Thyroid gland (tissue), 4 donors: ENCODE measurements at places on chromosomes 2 and 18. TPM values are rescaled to one million over a fixed set of nuclear protein-coding genes. Genes with fewer than 3 reads are reported as not detected.

CTNNA2 gene
- 0.13 TPM for total RNA-seq

- no peak for DNase-seq
- no peak overlapping the region for H3K4me3 ChIP-seq
- no peak overlapping the region for H3K27ac ChIP-seq
- H3K27me3 ChIP-seq: no peaks in the 10 kb centered on the region
Observed at GRCh38 chr2:120887320-120887697, 151.6 kb downstream of the GLI2 start.

- H3K27ac ChIP-seq: no peak overlapping the region
- no peak for DNase-seq
- no peak overlapping the region for H3K4me3 ChIP-seq
- H3K4me1 ChIP-seq: peaks cover 25% of the 10 kb centered on the region
Observed at GRCh38 chr2:80429251-80429650, 124.7 kb upstream of the LRRTM1 start.

DNA sequence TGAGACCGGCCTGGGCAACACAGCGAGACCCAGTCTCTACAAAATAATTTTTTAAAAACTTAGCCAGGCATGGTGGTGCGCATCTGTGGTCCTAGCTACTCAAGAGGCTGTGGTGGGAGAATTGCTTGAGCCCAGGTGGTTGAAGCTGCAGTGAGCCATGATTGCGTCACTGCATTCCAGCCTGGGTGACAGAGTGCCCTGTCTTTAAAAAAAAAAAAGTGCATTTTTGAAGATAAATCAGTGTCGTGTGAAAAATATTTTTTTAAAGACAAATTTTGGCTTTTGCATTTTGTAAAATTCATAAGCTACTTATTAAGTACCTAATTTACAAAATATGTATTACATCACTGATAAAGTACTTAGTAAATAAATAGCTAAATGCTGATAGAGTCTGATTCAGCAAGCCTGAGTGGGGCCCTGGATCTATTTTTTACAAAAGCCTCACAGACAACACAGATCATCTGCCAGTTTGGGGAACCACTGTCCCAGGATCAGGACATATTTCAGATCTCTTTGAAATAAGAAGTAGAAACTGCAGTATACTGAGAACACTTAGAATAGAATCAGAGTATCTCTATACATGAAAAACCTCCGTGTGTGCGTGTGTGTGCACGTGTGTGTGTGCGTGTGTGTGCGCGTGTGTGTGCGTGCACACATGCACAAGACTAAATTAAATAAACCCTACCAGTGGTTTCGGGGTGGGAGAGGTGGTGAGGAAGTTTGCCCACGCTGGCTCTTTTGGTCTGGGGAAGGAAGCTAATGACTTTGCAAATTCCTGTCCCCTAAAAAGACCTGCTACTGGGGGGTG lies 61.6 kb downstream of the AAK1 start:
- no peaks in the 10 kb centered on the region for H3K27me3 ChIP-seq
- DNase-seq: peak; percentile 84
- H3K4me1 ChIP-seq: peaks cover 71% of the 10 kb centered on the region
- no peaks in the 10 kb centered on the region for H3K36me3 ChIP-seq

DNA sequence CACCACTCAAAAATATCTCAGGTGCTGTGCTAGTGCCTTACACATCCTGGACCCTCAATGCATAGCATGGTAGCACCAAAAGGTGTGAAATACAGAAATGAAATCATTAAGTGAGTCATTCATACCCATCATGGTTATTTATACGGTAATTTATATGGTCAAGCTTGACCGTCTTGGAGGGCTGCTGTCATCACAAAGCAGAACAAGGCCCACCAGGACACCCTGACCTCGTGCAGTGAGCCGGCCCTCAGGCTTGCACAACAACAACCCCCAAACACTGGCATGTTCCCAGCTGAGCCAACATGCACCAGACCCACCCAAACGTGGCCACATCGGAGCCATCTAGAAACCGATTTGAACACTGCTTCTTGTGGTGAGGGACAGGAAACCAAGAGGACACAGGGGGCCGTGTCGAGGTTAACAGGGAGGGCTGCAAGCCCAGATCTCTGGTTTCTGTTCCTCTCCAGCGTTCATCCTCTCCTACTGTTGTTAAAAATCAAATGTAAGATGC lies 378.5 kb upstream of the ID2 start:
- DNase-seq: peak; percentile 24
- no peak overlapping the region for H3K4me3 ChIP-seq
- H3K27me3 ChIP-seq: no peaks in the 10 kb centered on the region
- no peaks in the 10 kb centered on the region for H3K36me3 ChIP-seq

DNA sequence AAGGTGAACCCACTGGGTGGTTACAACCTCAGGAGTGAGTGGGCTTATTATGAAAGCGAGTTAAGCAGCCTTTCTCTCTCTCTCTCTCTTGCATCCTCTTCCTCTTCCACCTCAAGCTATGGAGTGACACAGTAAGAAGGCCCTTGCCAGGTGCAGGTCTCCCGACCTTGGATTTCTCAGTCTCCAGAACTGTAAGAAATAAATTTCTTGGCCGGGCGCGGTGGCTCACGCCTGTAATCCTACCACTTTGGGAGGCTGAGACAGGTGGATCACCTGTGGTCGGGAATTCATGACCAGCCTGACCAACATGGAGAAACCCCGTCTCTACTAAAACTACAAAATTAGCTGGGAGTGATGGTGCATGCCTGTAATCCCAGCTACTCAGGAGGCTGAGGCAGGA lies 14.4 kb downstream of the MYCN start:
- H3K27me3 ChIP-seq: no peaks in the 10 kb centered on the region
- H3K4me1 ChIP-seq: no peaks in the 10 kb centered on the region
- H3K27ac ChIP-seq: no peak overlapping the region
- no peak overlapping the region for H3K4me3 ChIP-seq
